ENCODE measurements at places on chromosomes 5 and 9.

DNA sequence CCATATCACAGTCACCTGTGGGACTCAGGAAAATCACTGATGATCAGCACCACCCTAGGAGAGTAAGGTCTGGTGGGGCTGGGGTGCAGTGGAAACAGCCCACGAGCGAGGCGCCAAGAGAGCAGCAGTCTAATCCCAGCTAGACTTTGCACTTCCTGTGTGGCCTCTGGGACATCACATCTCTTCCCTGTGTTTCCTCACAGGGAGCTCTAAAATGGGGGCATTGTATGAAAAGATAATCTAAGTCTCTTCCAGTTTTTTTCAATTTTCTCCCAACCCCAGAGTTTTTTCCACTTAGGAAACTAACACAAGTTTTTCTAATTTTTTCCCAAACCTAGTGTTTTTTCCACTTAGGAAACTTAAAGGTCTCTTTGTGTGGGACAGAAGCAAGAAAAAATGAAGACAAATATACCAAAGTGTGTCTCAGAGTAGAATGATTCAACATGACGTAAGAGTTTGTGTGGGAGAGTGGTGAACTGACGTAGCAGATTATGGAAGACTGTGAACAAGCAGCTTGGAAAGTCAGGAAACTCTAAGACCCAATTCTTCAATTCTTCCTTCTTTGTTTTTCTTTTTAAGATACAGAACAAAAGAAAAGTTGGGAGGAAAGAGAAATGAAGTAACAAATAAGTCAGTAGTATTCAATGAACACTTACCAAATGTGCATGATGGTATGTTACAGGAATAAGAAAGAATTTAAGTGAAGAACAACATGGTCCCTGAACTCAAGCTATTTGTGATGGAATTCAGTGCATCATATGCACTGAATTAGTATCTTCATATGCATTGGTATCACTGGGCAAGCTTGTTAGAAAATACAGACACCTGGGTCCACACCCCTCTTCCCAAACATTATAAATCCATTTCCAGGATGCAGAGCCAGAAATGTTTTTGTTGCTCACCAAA lies 51.3 kb downstream of the LHFPL2 start:
- no peak for DNase-seq

DNA sequence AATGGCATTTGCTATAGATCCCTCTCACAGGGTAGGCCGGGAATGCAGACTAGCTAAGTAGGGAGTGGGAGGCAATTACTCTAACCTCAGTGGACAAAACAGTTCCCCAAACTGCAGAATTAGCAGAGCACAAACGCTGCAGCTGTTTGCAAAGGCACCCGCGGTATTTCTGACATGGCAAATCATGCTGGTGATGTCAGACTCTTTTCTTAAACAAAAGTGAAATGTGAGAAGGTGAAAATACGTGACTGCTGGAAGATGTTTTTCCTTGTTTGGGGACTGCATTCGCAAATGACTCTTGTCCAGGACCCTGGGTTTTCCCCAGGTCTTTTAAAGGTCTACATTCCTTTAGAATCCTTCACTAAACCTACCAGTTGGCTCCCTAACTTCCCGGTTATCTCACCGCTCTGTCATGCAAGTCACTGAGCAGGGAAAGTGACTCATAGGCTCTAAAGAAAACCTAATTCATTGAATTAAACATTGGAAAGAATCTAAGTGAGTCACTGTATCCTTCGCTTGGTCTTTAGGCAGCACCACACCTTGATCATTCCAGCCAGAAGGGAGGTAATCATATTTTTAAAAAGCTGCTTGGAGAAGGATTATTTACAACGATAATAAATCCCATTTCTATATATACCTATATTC lies 91.5 kb upstream of the DNAH5 start:
- DNase-seq: peak; percentile 66

DNA sequence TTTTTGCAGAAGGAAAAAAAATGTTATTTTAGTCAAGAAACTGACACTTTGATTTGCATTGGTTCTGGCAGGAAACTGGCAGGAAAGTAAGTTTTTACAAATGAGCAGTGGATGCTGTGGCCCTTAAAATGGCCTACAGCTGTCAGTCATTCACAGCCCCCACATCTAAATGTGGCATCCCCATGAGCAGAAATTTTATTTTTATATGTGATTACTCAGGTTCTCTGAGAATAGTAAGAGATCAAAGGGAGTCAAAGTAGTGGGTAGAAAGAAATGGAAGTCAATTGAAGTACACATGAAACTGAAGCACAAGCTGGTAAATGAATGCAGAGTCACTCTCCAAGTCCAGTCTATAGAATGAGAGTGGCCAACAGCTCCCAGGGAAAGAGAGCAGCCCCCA lies 80.3 kb downstream of the ENC1 start:
- no peak for DNase-seq

- DNase-seq: no peak
Observed at GRCh38 chr9:21796768-21797167, 5.7 kb upstream of the MTAP start.

DNA sequence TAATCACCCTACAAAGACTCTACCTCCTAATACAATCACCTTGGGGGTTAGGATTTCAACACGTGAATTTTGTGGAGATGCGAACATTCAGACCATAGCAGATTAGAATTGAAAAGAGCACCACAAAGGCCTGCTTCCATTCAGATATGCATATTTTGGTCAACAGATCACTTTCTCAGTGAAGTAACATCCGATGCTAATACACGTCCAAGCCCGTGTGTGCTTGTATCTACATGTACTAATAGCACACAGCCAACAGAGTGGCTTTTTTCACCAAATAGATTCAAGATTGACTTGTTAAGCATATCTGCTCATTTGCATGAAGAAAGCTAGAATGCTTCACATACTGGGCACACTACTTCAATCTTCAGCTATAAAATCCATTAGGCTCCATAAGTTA lies 35.6 kb upstream of the SSBP2 start:
- DNase-seq: no peak

GRCh38 chr9:70791936-70792335 lies 329.5 kb downstream of the TRPM3 start:
- no peak for DNase-seq

- no peak for DNase-seq
Observed at GRCh38 chr5:151739939-151740335, 18.5 kb downstream of the ATOX1 start.

- DNase-seq: no peak
Observed at GRCh38 chr9:93120846-93121315, 13.2 kb downstream of the NINJ1 start.

- no peak for DNase-seq
Observed at GRCh38 chr5:135103575-135103853, 69.5 kb upstream of the PITX1 start.

DNA sequence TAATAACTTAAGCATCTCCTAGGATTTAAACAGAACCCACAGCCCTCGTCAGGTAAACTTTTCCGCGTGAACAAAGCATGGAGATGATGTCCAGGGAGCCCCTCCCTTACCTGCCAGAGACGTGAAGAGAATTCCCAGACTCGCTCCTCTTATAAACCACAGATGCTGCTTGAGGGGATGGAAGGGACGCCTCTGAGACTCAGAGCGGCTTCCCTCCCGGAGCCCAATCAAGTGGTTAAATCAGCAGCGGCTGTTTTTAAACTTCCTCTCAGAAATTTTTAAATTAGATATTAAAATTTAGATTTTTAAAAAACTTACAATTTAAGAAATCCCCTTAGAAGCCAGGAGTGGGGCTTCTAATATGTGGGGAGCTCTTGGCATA lies 71.8 kb downstream of the RAPGEF1 start:
- DNase-seq: peak; percentile 38

DNA sequence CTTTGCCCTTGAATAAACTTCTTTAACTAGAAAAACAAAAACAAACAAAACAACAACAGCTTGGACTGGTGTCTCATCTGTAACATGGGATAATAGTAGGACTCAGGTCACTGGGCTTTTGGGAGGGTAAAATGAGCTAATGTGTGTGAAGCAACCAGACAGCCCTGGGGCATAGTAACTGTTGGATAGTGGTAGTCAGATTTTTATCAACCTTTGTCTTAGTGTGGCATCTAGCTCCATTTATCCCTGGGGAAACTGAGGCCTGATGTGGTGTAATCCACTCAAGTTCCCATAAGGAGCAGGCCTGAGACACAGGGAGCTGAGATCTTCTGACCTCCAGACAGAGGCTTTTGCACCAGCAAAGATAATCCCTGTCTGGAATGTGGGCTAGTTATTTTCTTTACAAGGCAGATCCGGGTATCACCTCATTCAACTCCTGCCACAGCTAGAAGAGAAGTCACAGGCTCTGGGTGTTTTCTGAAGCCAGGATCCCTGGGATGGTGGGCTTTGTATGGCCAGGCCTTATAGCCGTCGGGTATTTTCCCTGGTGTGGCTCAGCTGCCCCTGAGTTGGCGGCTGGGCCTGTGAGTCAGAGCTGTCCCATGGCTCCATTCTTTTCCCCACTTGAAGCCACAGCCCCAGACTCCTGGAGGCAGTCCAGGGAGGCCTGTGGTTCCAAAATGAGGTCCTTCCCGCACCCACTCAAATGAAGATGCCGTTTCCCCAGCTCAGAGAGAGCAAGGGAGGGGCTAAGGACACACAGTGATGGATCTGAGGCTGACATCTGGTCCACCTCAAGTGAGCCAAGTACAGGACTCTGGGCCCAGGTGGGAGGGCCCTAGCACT lies 26.1 kb upstream of the CSF1R start:
- DNase-seq: no peak

DNA sequence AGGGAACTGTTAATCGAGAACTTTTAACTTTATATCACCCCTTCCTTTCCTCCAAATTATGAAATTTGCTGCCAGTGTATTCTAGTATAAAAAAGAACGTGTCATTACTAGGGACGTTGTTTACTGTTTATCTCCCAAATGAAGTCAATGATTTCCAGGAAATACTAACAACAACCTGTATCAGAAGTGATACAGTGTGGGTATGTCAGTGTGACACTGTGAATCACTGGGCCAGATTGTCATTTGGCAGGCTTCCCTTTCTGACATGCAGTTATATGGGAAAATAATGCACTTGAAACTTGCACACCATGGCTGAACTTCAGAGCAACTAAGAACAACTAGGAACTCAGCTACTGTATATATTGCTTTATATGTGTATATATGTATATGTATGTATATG lies 12.6 kb downstream of the ZNF462 start:
- DNase-seq: no peak

DNA sequence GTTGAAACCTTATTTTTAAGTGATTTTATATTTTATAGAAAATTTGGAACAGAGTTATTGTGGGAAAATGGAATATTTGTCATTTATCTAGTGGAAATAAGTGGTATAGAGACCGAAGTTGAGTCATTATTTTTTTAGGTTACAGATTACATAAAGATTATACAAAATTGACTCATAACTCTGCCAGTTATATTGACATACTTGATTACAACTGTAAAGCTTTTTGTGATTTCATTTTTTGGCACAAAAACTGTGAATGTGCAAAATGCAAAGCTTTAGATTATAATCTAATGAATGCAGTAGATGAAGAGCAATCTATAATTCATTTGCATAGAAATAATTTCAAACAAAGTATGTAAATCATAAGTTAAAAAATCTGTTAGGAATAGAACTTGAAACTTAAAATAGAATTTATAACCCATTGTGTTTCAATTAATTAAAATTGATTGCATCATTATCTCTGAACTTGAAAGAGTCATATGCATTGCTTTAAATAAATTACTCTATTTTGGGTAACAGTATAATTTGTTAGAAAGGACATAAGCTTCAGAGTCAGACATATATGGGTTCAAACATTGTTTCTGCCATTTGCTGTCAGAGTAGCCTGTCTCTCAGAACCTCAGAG lies 280.4 kb downstream of the FER start:
- no peak for DNase-seq

DNA sequence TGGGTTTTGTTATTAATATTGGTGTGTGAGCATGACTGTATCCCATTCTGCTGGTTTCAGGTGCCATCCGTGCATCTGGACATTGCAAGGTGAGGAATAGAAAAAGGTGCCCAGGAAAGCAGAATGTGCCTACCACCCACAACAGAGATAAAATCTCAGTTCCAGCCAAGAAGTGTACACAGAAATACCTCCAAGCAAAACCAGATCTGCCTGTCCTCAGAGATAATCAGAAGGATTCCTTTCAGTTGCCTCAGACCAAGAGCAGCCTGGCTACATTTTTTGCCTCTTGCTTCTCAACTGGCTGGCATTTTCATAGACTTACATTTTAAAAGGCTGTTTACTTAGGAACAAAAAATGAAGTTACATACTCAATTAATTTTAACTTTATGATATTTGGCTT lies 12.1 kb upstream of the ABLIM3 start:
- DNase-seq: no peak

- DNase-seq: no peak
Observed at GRCh38 chr9:4290427-4290837, 9.4 kb downstream of the GLIS3 start.

DNA sequence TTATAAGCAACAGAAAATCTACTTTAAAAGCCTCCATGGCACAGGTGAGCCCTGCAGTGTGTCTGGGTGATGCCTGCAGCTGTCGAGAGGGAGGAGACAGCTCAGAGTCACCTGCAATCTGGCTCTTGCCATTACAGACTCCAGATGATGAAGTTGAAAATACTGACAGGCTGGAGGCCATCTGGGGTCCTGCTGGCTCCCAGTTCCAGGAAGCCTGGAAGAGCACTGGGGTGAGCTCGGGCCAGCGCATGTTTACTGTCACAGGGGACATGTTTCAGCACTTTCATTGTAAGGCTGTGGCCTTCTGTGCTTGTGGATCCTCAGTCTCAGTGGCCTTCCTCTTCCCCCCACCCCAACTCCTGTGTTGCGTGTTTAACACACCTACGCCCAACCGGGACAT lies 28.4 kb downstream of the CEL start:
- DNase-seq: no peak
